ENCODE measurements at places on chromosomes 2 and 18. TPM values are rescaled to one million over a fixed set of nuclear protein-coding genes. Genes with fewer than 3 reads are reported as not detected.

Gene KCNIP3
- 0.94 TPM for polyA plus RNA-seq

Gene ACMSD
- not detected for polyA plus RNA-seq

Gene RAB31
- polyA plus RNA-seq: 20.5 TPM

Gene CLEC4F
- polyA plus RNA-seq: not detected

Gene CFC1
- polyA plus RNA-seq: not detected

Gene UGT1A5
- polyA plus RNA-seq: not detected

Gene CYP27C1
- polyA plus RNA-seq: 4.6 TPM

Gene MC5R
- not detected for polyA plus RNA-seq

Gene LIMS2
- polyA plus RNA-seq: 5.6 TPM
